ENCODE measurements at places on chromosomes 5 and 9.
A peak's percentile ranks its signal among the peaks of the same experiment; 100 is the strongest.

DNA sequence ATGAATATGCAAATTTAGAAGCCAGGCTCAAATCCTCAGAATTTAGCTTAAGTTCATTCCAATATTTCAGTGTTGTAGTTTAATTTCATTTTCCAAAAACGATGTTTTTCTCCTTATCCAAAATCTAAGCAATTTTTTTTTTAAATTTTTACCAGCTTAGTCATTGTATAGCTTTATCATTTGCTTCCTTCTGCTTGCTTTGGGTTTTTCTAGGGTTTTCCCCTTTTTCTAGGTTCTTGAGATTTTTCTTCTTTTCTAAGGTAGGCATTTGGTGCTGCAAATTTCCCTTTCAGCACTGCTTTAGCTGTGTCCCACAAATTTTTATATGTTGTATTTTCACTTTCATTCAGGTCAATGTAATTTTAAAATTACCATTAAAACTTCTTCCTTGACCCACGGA is 34.4 kb upstream of the CCDC112 start:
- DNase-seq, result no peak

DNA sequence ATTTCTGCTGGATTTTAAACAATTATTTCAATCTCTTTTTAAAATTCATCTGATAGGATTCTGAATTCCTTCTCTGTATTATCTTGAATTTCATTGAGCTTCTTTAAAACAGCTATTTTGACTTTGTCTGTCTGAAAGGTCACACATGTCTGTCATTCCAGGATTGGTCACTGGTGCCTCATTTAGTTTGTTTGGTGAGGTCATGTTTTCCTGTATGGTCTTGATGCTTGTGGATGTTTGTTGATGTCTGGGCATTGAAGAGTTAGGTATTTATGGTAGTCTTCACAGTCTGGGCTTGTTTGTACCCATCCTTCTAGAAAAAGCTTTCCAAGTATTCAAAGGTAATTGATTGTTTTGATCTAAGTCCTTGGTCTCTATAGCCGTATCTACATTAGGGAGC is 39.1 kb downstream of the DENND4C start:
- no peak for DNase-seq

GRCh38 chr5:95668728-95669127 is 14.1 kb downstream of the SPATA9 start:
- DNase-seq, result no peak

GRCh38 chr5:6410421-6410820 is 32.1 kb upstream of the MED10 start:
- DNase-seq, result no peak

DNA sequence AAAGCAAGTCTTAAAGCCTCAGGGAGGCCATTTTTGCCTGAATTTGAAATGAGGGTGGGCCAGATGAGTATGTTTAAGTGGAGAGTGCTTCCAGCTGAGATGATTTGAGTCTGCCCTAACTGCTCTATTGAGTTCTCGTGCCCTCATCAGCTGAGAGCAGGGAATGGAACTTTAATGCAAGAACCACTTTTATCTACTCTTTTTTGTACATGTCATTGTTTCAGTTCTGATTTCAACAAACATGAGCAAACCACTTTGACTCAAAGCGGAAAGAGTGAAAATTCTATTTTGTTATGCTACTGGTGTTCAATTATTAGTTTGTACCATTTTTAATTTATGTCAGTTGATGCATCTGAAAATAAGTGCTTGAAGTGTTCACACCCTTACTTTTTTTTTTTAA is 35.8 kb downstream of the DCAF10 start:
- DNase-seq, result no peak

DNA sequence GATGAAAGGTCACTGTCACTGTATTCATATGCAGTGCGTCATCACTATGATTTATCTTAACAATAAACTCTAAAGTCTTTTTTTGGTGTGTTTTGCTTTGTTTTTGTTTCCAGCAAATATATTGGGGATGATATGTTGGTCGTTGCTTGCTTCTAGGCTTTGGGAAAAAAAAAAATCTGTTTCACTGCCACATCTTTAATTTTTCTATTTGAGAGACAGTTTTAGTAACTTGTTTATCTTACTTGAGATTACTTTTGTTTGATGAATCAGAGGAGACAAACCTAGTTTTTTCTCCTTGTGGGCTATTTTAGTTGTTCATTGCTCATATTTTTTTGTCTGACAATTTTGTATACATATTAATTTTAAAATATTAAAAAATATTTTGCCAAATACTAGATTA is 19.4 kb downstream of the CWC27 start:
- DNase-seq, result no peak

GRCh38 chr9:111663301-111663823 is 2.0 kb downstream of the GNG10 start:
- DNase-seq, result no peak

GRCh38 chr9:13352451-13352979 is 73.0 kb upstream of the MPDZ start:
- no peak for DNase-seq

DNA sequence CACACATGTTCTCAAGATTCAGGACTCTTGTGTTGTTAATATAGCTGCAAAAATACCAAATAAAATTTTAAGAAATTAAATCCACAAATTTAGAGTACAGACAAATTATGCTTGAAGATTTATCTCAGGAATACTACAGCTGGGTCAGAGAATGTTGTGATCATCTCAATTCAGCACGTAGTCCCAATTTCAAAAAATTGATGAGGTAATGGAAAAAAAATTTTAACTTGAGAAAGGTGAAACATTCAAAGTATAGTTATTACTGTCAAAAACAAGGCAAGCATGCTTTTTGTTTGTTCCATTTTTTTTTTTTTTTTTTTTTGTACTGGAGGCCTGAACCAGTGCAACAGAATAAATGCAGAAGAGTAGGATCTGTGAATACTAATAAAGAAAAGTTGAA is 29.4 kb downstream of the ICE1 start:
- DNase-seq, result no peak

DNA sequence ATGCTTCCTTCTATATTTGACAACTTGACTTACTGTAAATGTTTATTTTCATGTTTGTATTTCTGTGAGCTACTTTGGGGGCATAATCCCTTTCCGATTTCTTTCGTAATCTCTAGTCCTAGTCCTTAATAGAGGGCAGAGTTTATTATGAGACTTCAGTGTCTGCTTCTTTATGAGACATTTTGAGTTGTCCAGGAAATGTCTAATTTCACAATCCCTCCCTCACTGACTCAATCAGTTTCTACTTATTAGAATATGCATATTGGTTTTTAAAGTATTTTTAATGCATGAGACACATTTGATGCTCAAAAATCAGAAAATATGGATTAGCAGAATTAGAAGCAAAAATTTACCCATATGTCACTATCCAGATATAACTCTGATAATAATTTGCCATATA is 160.9 kb downstream of the FOCAD start:
- DNase-seq, result no peak

DNA sequence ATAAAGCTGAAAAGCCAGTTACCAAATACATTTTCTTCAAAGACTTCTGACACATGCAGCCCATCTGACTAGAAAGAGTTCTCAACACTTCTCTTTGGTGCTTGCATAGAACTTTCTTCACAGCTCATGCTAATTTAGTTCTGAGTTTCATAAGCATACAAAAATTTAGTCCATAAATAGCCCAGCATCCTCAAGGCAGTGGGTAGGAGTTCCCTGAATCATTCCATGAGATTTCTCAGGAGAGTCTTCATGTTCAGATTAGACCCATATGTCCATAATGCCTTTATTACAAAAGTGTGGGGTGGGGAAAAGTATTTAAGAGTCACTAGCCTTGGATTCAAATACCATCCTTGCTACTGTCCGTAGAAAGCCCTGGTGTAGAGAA is 290.2 kb upstream of the RGMB start:
- no peak for DNase-seq

DNA sequence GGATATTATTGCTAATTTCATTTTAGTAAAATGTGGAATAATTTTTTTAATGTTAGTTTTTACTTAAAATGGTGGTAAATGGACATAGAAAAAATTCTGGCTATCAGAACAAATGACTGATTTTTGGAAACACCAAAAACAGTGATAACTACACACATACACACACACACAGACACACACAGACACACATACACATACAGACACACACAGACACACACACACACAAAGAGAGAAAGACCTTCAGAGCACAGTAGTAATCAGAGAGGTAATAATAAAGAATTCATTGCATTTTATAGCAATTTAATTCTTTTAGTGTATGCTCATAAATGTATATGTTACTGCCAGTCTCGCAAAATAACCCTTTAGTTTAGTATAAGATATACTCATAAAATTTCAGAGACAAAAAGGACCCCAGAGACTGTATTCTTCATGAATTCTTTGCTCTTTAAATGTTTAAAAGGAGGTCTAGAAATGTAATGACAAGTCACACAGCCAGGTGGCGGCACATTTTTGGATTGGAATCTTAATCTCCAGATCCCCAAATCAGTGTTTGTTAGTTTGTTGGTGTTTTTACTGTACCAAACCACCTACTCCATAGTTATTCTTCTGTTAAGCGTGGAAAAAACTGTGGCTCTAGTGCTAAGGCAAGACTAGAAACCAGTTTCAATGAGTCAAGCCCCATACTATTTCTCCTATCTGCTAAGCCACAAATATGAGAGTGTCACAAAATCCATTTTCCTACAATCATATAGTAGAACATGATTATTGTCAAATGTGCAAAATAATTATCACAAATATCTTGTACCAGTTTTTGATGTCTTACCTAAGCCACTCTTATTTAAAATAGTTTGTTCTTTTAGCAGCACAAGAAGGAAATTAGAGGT is 109.9 kb downstream of the EDIL3 start:
- DNase-seq, result no peak

DNA sequence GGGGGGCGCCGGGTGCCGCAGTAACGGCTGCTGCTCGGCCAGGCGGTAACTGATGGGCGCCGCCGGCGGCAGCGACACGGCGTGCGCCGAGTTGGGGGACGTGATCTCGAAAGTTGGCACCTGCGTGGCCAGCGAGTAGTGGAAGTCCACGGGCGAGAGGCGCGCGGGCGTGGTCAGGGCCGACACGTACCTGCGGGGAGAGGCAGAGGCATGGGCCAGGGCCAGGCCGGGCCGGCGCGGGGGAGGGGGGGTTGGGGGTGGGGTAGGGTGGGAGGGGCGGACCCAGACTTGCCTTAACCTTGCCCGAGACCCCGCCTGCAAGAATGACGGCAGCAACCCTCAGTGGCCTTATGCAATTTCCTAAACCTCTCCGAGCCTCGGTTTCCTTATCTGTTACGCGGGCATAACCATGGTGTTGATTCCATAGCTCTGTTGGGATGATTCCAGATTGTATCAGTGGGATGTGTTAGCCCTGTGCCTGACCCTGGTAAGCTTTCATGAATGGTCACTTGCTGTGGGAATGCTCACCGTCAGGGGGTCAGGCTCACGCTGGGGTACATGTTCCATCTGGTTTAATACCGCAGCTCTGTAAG is 53.0 kb downstream of the PSD2 start:
- no peak for DNase-seq

- no peak for DNase-seq
Measured at GRCh38 chr5:120630550-120630949, 166.4 kb downstream of the PRR16 start.

GRCh38 chr5:24491490-24491889 is 153.3 kb downstream of the CDH10 start:
- DNase-seq, result no peak

GRCh38 chr5:72065751-72066255 is 41.5 kb upstream of the MAP1B start:
- DNase-seq, result no peak

GRCh38 chr9:8655071-8655470 is 855.5 kb upstream of the DMAC1 start:
- DNase-seq, result no peak

DNA sequence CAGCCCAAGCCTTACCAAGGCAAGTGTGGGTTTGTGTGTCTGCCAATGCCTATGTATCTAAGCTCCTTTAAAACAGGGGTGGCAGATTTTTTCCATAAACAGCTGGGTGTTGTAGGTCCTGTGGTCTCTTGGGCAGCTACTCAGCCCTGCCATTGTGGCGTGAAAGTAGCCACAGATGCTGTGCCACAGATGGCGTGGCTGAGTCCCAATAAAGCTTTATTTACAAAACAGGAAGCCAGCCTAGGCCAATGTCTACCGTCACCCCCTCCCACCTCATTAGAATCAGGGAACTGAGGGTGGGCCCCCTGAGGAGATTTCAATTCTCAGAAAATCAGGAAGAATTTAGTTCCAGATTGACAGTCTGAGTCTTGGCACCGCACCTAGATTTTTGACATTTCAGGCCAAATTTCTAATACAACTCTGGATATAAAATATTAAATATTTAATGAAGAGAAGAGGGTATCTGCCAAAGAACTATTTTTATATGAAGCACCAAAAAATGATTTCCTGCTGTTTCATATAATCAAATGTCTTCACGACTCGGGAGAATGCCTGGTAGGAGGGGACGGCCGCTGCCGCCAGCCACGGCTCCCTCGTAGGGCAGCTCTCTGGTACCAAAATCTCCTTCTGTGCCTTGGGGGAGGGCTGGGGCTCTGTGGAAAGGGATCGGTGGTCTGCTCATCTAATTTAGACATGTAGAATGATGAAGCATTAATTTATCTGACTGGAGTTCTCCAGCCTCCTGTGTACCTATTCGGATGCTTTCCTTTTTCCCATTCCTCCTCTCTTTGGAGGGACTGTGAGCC is 420.9 kb downstream of the IRX2 start:
- no peak for DNase-seq

- DNase-seq, result peak; percentile 71
Measured at GRCh38 chr5:97009212-97009898, 73.5 kb downstream of the LNPEP start.

DNA sequence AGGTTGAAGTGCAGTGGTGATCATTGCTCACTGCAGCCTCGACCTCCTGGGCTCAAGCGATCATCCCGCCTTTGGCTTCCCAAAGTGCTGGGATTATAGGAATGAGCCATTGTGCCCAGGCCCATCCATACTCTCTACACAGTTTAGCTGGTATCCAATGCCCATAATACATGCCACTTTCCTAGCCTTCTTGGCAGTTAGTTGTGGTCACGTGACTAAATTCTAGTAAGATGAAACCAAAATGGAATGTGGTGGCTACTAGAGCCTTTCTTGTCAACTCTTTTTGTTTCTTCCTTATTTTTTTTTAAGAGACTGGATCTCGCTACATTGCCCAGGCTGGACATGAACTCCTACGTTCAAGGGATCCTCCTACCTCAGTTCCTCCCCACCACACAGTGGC is 15.3 kb upstream of the KIF27 start:
- no peak for DNase-seq

DNA sequence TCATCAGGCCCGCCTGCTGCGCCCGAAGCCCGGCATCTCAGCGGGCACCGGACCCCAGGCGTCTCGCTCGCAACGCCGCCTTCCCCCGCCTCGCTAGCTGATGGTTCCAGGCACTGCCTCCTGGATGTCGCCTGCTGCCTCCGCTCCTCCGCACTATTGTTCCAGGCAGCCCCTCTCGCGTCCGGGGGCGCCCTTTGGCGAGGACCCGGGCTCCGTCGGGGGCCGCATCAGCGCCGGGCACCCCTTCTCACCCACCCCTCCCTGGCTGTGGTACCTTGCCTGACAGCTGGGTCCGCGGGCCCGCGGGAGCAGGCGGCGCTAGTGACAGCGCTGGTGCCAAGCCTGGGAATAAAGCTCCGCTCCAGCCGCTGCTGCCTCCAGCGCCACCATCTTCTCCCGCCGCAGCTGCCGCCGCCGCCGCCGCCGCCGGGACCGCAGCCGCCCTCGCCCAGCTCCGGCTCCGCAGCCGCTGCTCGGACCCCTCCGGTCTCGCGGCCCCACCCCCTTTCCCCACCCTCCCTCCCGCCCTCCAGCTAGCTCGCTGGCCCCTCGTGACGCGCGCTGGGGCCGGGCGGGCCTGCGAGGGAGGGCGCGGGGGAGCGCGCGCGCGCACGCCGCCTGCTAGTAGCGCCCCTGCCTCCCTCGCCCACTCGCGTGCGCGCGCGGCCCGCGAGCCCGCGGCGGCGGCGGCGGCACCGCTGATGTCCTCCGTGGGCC is at the start of gene APBA1:
TSS of gene APBA1 (minus strand) at position 493 of the 717 bp plus-strand sequence.
- DNase-seq, result peak; percentile 47
